ENCODE measurements at places on chromosomes 1 and 21. TPM values are rescaled to one million over a fixed set of nuclear protein-coding genes. Genes with fewer than 3 reads are reported as not detected.

GRCh38 chr1:145956781-145957442 lies 905 bp downstream of the LIX1L start:
- DNase-seq: peak; percentile 31

GRCh38 chr1:51282605-51283004 lies 46.5 kb downstream of the RNF11 start:
- DNase-seq: no peak

- no peak for DNase-seq
These were observed 16.6 kb upstream of the RNF19B start for GRCh38 chr1:32981003-32981901.

GRCh38 chr1:210624722-210625121 lies 296.0 kb downstream of the HHAT start:
- peak; percentile 37 for DNase-seq

GRCh38 chr1:92026806-92027205 lies 3.0 kb upstream of the EPHX4 start:
- no peak for DNase-seq

DNA sequence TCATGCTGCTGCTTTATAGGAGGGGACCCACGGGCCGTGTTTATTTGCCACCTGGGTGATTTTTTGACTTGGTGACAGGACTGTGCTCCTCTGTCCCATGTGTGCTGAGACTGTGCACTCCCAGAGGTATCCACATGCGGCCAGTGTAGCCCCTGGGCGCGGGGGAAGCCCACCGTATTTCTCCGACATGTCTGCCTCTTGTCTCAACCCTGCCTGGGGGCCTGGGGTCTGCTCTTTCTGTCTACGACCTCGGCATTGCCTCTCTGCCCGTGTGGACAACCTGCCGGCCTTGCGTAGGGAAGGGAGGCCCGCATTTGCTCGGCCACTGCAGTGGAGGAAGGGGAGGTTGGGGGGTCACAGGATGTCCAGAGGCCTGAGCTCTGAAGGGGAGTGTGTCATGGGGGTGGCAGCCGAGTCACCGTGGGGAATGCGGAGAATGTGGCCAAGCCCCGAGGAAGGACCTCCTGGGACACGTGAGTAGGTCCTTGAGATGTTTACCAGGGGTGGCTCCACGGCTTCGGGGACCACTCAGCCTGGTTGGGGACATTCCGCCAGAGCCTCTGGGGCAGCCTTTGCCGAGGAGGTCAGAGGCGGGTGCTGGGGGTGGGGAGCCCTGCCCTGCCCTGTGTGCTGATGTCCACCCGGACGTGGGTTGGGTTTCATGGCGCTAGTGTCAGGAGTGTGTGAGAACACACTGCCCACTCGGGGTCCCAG lies 11.0 kb downstream of the PRKCZ start:
- DNase-seq: no peak

GRCh38 chr1:118951270-118951936 lies 36.7 kb downstream of the TBX15 start:
- DNase-seq: no peak

DNA sequence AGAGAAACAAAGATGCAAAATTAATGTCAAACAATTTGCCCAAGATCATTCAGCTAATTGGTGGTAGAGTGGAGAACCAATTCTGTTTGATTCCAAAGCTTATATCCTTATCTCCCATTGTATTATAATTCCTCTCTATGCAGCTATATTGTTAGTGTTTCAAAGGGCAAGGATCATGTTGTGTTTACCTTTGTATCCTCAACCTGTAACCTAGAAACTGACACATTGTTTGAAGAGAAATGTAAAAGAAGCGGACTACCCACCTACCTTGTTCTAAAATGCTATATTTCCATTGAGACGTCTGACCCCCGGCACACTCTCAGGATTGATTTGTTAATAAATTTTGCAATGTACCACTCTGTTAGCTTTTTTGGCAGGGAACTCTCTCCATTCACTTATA lies 9.3 kb downstream of the RAVER2 start:
- no peak for DNase-seq

GRCh38 chr1:19878637-19878985 lies 3.6 kb upstream of the OTUD3 start:
- no peak for DNase-seq

- DNase-seq: no peak
These were observed 65.8 kb upstream of the RAB4A start for GRCh38 chr1:229204921-229205777.

DNA sequence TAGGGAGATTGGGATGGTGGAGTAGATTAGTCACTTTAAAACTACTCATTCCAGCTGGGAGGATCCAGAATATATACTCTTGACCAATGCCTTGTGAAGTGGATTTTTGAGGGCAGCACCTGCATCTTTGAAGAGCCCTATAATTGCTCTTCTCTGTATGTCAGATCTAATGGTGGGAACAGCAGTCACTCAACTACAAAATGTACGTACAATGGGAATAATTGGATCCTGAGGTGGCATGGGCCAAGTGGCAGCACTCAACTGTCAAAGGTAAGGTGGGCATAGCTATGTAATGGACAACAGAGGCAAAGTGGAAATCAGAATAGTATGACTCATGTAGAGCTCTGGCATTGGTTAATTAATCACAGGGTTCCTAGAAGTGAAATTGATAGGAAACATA lies 51.6 kb upstream of the KIAA0040 start:
- DNase-seq: no peak

DNA sequence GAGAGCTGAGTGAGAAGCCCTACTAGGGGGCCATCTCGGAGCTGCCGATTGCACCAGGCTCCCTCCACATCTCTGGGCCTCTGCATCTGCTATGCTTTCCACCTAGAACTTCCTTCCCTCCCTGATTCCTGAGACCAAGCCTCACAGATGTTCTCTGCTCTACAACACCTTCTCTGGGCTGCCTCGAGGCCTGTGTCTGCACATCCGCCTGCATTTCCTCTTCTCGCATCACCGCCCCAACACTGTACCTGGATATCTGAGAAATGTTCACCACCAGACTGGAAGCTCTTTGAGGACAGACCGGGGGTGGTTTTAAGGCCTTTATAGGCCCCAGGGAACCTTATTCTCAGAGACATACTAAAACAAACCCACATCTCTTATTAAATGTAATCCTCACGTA lies 20.7 kb downstream of the CTNNBIP1 start:
- no peak for DNase-seq

DNA sequence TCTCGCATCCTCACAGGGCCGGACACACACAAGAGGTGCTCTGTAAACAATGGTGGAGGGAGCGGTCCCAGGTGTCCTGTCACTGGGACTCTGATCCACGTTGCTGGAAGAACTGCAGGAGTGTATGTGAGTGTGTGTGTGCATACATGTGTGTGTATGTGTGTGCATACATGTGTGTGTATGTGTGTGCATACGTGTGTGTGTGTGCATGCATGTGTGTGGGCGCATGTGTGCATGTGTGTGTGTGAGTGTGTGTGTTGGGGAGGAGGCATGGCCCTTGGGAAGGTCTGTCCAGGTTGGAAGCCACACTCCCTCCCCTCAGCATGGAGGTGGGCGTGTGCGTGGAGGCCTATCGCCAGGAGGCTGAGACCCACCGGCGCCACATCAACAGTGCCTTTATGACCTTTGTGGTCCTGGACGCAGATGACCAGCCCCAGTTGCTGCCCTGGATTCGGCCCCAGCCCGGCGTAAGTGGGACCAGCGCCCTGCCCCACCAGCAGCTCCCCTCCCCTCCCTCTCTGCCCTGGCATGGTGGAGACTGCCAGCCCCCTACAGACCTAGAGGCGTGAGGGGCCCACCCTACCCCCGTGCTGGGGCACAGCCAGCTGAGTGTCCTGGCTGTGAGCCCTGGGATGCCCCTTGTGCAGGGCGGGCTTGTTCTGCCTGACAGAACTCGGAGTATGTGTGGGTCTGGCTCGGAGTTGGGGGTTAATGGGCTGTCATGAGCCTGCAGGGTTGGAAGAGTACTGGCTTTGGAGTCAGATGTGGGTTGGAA lies 22.2 kb downstream of the FAM151A start:
- no peak for DNase-seq

DNA sequence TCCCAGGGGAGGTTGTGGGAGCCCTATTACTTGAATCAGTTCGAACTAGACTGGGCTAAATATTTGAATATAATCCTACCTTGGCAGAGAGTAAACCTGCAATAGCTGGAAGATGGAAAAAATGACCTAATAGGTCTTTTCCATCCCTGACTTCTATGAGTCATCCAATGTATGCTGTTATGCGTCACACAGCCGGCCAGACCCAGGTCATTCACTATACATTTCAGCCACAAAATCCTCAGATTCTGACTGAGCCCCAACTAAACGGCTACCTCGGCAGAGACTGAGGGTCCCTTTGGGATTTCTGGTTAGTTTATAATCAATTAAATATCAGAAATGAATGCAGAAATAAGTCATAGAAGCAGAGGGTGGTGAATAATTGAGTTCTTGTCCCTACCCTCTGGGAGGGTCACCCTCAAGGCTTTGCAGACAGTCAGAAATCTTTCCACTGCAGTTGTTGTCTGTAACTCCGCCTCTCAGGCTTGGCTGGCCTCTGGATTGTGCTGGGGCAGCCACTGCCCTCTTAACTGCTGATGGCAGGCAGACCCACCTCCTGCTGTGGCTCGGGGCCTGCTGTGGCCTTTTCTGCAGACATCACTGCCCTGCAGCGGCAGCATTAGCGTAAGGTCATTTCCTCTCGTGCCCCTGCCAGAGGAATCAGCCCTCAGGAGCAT lies 240.5 kb downstream of the TGFB2 start:
- no peak for DNase-seq

GRCh38 chr1:109084563-109085517 lies 5.7 kb upstream of the TMEM167B start:
- DNase-seq: no peak

- DNase-seq: no peak
These were observed 217.9 kb downstream of the RHOU start for GRCh38 chr1:228953207-228953606.

DNA sequence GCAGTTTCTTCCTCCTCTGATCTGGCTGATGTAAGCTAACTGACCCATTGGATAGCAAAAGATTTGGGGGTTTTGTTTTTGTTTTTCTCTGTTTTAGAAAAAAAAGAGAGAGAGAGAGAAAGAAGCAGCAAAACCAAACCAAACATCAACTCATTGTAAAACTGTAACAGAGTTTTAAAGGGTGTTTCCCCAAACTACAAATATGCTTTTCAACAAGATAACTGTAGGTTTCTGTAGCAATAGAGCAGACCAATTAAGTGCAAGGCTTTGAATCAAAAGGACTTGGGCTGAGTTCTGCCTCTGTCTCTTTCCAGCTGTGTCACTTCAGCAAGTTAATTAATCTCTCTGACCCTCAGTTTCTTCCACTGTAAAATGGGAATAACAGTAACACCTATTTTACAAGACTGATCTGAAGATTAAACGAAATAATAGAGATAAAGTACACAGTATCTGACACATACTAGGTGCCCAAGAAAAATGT lies 44.5 kb downstream of the RRAGC start:
- DNase-seq: no peak

DNA sequence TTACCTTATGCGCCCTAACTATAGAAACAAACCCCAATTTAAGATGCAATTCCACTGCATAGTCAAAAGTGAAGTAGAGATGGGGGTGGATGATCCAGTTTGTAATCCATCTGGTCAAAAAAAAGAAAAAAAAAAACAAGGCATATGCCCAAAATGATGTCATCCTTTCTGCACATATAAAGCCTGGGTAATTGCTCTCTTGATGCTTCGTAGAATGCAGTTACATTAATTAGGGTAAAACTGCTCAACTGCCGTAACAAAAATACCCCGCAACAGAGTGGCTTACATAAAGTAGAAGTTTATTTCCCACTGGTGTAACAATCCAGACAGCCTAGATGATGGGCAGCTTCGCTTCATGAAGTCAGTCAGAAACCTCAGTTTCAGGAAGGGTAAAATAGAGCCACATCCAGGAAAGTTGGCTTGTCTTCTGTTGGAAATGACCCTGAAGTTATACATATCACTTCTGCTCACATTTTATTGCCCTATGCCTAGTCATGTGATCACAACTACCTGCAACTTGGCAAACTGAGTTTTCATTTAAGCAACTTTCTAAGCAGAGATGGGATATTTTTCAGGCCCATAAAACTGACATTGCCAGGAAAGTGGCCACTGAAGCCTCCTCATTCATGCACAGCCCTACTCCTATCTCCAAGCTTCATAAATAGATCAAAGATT lies 221.7 kb downstream of the C1orf94 start:
- no peak for DNase-seq

- DNase-seq: peak; percentile 69
These were observed 39.8 kb downstream of the HTR6 start for GRCh38 chr1:19704247-19705113.

DNA sequence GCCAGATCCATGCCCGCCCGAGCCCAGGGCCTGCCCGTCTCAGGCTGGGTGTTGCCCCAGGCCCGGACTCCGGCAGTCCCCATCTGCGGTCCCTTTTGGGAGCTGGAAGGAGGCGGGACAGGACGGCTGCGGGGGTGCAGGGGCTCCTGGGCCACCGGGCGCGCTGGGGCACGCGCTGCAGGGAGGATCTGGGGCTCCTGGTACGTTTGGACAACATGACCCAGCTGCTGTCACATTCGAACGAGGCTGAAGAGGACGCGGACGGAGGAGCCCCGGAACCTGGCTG lies 6.6 kb upstream of the CALML6 start:
- no peak for DNase-seq

DNA sequence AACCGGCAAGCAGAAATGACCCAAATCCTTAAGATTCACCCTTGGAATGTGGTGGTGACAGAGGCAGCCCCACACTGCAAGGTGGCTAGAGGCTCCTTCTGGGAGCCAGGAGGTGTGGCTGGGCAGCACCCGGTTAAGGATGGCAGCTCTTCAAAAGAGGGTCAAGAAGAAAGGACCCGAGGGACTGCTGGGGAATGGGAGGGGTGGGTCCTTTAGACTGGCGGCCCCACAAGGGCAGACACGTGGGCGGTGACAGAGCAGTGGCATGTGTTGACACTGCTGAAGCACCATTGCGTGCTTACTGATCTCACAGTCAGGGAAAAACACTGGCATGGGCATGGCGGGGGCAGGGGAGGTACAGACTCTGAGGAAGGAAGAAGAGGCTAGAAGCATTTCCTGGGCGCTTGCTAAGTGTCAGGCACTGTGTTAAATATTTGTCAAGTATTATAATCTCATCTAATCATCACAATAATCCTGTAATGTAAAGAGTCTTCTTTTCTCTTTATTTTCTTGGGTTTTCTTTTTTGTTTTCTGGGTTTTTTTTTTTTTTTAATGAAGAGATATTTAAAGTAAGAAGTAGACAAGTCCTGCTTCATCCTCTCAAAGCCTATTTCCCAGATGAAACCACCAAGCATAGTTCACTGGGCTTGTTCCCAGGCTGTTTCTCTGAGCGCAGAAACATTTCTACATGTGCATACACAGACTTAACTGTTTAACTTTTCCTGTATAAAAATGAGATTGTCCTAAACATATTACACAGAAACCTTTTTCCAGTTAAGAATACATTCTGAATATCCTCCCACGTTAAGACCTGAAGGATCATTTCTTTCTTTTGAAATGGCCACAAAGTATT lies 165.8 kb upstream of the EDN2 start:
- no peak for DNase-seq

Gene ATP1A4
- total RNA-seq: 0.11 TPM

Gene TEKT2
- not detected for total RNA-seq

Gene C8A
- not detected for total RNA-seq

Gene OR2AK2
- total RNA-seq: not detected

Gene EVA1B
- total RNA-seq: 10.6 TPM

Gene ARHGEF10L
- 59.1 TPM for total RNA-seq

Gene PCAT6
- 1.0 TPM for total RNA-seq

Gene LORICRIN
- not detected for total RNA-seq

Gene FYB2
- total RNA-seq: 5.7 TPM

Data from left ventricle myocardium inferior (tissue), 1 donor.